ENCODE measurements at places on chromosomes 1 and 21. TPM values are rescaled to one million over a fixed set of nuclear protein-coding genes. Genes with fewer than 3 reads are reported as not detected.
A peak's percentile ranks its signal among the peaks of the same experiment; 100 is the strongest.

GRCh38 chr1:54125386-54126070 is 27.3 kb downstream of the CDCP2 start:
- no peak for DNase-seq

DNA sequence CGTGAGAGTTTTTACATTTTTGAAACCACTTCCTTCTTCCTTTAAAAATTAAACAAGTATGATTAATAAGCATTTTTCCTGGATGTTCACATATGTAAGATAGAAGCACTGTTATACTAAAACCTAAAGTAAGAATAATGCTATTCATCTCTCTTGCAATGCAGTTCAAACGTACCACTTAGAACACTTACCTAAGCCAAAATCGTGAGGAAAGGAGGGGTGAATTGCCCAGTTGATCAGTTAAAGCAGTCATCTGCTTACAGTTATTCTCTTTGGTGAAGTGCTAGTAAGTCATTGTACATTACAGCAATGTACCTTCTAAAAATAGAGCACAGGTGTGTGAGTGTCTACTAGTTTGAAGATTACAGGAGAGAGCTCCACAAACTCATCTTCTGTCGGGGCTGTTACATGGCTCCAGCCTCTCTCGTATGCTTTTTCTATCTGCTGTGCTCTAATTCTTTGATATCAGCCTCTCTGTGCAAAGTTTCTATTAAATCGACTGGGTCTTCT is 3.4 kb downstream of the NCAM2 start:
- no peak for DNase-seq

GRCh38 chr1:183163316-183163715 is 22.7 kb upstream of the LAMC2 start:
- no peak for DNase-seq

- DNase-seq = no peak
These were observed 14.4 kb downstream of the FHAD1 start for GRCh38 chr1:15261155-15262002.

DNA sequence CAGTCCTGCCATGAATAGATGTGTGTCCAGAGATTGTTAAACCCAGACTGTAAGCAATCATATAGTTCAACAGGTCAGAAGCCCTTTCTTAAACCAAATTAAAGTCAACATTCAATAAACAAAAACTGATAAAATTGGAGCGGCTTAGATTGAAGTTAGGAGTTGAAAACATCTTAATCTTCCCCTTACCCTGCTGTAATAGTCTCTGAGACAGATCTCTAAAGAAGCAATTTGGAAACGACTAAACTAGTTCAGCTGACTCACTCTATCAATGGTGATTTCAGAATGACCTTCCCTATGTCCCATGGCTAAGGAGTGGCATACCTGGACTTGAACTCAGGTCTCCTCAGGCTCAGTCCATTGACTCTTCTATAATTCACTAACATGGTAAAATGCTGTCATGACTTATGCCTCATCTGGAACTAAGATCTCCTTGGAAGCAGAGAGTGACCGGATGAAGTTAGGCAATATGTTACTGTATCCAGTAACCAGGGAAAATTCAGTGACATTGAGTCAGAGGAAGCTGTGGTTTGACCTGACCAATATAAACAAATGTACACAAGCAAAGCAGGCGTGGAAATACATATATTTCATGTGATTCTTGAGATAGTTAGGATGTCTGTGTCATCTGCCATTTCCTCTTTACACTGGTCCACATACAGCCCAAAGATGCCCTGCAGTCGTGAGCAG is 30.1 kb downstream of the SGIP1 start:
- no peak for DNase-seq

GRCh38 chr1:30912224-30912623 is 3.7 kb upstream of the SDC3 start:
- no peak for DNase-seq

DNA sequence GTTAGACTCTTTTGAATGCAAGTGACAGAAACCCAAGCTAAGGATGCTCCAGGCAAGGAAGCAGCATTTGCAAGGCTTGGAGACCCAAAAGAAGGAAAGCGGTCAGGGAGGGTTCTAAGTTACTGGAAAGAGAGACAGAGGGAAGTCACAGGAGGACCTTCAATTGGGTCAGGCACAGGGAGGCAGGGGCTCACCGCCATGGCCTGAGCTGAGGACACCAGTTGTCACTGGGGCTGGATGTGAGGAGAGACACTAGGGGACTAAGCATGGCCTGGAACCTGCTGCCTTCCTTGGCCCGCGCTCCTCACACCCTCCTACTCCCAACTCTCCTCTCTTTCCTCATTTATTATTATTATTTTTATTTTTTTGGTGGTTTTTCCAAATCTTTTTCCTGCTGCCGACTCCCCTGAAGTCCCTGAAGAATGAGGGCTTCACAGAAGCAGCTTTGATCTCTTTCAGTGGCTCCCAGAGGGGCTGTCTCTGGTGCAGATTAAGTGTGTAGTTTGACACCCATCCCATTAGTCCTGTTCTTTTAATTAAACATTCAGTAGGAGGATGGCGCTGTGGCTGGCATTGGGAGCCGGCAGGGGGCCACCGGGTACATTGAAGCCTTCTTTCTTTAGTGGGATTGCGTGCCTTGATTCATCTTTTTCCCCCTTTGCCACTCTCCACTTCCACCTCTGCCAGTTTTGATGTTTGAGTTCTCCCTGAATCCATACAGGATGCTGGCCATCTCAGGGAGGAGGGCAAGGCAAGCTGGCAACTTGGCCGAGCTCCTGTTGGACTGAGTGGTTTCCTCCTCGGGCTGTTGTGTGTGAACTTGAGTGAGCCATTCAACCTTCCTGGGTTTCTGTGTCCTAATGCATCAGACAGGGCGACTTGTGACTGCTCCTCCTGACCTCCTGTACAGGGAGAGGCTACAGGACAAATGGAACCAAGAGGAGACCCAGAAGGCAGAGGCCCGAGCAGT is 59.3 kb downstream of the MDM4 start:
- DNase-seq = peak; percentile 74

- no peak for DNase-seq
These were observed 399.3 kb downstream of the NCAM2 start for GRCh38 chr21:21397464-21397863.

DNA sequence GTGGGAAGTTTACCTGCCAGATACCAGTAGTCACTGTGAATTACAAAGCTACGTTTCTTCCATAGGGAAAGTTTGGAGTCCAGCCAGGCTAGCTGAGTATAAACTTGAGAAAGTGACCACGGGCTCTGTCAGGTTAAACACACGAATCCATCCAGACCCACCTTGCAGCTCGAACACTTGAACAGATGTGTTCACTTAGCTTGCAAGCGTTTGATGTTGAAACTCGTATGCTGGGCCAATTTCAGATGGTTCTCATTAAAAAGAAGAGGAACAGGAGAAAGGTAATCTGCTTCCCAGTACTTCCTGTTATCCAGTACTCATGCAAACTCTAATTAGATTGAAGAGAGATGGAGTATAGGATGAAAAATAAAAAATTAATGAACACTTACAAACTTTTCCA is 636.4 kb downstream of the SMYD3 start:
- DNase-seq = no peak

DNA sequence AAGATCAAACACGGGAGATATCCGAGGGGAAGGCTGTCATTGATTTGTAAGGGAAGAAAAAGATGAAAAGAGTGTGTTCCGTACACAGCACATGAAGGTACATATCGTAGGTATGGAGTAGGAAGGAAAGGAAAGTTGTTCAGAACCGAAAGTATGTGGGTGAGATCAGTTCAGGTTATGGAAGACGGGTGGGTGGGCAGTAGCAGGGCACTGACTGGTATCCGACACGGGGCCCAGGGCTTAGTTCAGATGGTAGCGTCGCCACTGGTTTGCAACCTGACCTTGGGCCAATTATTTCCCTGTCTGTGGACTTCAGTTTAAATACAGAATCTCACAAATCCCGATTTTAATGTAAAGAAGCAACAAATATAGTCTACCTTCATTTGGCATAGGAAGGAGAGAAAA is 27.8 kb upstream of the A3GALT2 start:
- no peak for DNase-seq

DNA sequence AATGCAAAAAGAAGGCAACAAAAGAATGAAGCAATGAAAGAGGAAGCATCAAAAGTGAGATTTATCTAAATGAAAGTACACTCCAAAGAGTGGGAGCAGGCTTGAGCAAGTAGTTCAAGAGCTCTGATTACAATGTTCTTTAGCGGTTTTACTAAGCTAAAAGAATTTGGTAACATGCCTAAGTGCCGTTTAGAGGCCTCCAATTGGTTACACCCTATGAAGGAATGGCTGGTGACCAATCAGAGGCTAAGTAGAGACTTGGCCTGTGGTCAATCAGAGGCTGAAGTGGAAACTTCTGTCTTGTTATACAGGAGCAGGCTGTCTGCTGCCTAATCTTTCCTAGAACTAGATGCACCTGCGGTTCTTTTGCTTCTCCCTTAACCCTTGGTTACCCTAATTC is 59.1 kb downstream of the PTGFR start:
- no peak for DNase-seq

- DNase-seq = no peak
These were observed 30.8 kb downstream of the LRRC53 start for GRCh38 chr1:74481607-74482006.

- DNase-seq = no peak
These were observed 15.9 kb downstream of the SARS1 start for GRCh38 chr1:109229531-109230127.

GRCh38 chr1:228906223-228906860 is 171.1 kb downstream of the RHOU start:
- DNase-seq = no peak

GRCh38 chr1:44275991-44276405 is 62.7 kb downstream of the DMAP1 start:
- no peak for DNase-seq

- DNase-seq = no peak
These were observed 1.6 kb upstream of the IRF6 start for GRCh38 chr1:209807509-209807908.

DNA sequence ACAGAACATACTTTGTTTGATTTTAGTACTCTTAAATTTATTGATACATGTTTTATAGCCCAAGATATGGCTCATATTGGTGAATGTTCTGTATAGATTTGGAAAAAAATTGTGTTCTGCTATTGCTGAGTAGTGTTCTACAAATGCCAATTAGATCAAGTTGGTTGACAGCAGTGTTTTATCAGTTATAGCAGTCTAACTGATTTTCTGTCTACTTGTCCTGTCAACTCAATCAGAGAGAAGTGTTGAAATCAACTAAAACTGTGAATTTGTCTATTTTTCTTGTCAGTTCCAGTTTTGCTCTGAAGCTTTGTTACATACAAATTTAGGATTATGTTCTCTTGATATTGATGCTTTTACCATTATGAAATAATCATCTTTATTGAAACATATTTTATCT is 14.7 kb upstream of the MT1HL1 start:
- DNase-seq = no peak

- DNase-seq = no peak
These were observed 57.6 kb downstream of the SIM2 start for GRCh38 chr21:36756527-36756926.

DNA sequence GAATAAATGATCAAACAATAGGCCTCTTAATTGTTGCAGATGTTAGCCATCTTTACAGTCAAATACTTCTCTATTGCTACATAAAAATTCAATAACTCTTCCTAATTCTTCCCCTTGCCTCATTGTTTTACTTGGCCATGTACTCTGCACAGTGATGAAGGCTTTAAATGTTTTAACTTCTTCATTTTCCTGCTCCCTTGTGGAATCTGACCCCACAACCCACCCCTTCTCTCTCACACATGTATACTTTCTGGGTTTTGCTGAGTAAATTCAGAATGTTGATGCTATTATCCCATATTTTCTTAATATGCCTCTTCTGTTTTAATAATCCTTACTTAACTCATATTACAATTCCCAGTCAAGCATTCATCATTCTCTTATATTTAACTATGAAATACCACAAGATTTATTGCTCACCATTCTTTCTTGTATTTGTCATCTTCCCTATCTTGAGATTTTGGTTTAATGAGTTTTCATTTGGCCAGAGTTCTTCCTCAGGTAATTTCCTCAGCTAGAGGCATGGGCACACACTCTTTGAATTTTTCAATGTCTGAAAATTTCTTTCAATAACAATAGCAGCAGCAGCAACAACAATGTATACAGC is 327.8 kb upstream of the USP24 start:
- DNase-seq = no peak

GRCh38 chr1:107950464-107950863 is 14.5 kb downstream of the VAV3 start:
- no peak for DNase-seq

GRCh38 chr1:27391511-27392095 is 819 bp upstream of the GPR3 start:
- peak; percentile 90 for DNase-seq

GRCh38 chr1:95561346-95561745 is 327.3 kb downstream of the RWDD3 start:
- DNase-seq = no peak

DNA sequence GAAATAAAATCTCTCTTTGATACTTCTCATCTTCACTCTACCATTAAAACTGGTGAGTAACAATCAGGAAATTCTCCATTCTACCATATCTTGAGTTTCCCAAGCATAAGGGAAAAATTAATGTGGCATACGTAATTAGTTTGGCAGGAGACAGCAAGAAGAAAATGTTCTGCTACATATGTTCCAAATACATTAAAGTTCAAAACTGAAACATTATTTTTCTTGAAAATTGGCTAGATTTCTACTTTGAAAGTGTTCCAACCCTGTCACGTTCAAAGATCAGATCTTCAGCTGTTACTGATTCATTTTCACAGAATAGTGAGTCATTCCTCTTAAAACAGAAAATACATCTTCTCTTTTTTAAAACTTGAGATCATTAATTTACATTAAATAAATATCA is 48.5 kb downstream of the PIGK start:
- no peak for DNase-seq

GRCh38 chr1:10537082-10537766 is 62.5 kb downstream of the PEX14 start:
- no peak for DNase-seq

- DNase-seq = no peak
These were observed 97.8 kb upstream of the CSF3R start for GRCh38 chr1:36580524-36580923.

- DNase-seq = no peak
These were observed 125.9 kb downstream of the PRDM16 start for GRCh38 chr1:3194760-3195479.

GRCh38 chr1:24932284-24932683 is 2.2 kb upstream of the RUNX3 start:
- DNase-seq = no peak

- no peak for DNase-seq
These were observed 11.1 kb upstream of the CD48 start for GRCh38 chr1:160722726-160723125.

DNA sequence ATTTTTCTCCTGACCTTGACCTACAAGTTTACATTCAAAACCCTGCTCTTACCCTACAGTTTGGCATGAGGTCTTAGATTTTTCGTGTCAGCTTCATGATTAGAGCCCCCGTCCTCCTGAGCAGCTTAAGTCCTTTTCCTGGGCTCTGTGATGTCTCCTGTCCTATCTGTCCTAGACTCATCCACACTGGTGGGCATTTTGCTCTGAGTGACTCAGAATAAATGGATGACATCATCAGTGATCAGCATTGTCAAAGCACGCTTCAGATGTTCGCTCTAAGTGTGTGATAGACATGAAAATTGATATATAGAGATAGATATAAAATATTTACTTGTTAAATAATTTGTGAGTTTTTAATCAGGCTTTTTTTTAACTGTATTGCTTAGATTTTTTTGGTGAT is 21.8 kb downstream of the RGS13 start:
- no peak for DNase-seq

LHX8 gene
- 0.64 TPM for total RNA-seq

PDE9A gene
- total RNA-seq = 23.5 TPM

OR2L5 gene
- 2.7 TPM for total RNA-seq

FGR gene
- 1.9 TPM for total RNA-seq

C1orf74 gene
- 2.4 TPM for total RNA-seq

WLS gene
- total RNA-seq = 52.9 TPM

MAP3K6 gene
- 2.3 TPM for total RNA-seq

CASZ1 gene
- 1.7 TPM for total RNA-seq

LYPLAL1 gene
- 47.0 TPM for total RNA-seq

TRIM67 gene
- 29.4 TPM for total RNA-seq

ADGRL4 gene
- total RNA-seq = 4.4 TPM
